ENCODE measurements at places on chromosomes 2 and 18.

GRCh38 chr18:31977270-31977872, 34.4 kb upstream of the TRAPPC8 start:
- DNase-seq = no peak

DNA sequence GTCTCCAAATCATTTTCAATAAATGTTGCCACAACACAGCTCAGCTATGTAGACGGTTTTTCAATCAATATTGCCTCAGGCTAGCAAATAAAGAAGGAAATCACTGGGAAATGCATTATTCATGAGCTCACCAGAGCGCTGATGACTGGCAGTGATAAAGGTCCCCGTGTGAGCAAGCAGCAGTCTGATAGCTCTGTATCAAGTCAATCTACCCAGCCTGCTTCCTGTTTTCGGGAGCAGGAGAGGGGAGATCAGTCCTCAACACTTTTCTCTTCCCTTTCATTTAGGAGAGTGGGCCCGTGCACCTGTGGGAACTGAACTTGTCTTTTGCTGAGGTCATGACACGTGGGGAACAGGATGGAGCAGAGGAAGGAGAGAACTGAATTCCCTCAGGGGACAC, 253.9 kb upstream of the SIX2 start:
- peak; percentile 32 for DNase-seq

GRCh38 chr2:152444448-152444847, 109.5 kb downstream of the FMNL2 start:
- DNase-seq = no peak

DNA sequence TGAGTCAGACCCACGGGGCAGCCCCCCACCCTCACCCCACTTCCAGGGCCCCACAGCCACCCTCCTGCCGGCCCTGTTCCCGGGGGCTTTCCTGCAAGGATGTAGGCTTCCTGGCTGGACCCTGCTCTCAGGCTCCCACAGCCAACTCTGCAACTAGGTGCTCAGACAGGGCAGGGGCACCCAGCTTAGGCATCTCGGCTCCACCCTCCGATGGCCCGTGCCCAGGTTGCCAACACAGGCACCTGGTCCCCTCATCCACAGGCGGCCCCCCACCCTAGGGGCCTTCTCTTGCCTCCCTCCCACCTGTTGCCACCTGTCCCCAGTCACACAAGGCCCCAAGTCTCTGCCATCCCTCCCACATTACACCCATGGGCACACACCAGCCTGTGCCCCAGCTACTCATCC, 34.6 kb downstream of the HS6ST1 start:
- DNase-seq = no peak

DNA sequence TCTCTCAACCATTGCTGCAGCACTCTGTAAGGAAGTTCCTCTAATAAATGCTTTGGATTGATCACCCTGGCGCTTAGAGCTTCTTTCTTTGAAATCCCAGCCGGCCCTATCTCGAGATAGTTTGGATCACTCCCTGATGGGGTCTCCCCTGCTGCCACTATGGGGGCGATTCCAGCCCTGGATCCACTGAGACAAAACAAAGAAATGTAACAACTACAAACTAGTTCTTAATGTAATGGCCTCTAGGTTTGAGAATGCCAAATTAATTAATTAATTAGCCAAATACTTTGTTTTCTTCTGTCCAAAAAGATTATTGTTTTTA, 15.2 kb downstream of the SRSF7 start:
- no peak for DNase-seq

DNA sequence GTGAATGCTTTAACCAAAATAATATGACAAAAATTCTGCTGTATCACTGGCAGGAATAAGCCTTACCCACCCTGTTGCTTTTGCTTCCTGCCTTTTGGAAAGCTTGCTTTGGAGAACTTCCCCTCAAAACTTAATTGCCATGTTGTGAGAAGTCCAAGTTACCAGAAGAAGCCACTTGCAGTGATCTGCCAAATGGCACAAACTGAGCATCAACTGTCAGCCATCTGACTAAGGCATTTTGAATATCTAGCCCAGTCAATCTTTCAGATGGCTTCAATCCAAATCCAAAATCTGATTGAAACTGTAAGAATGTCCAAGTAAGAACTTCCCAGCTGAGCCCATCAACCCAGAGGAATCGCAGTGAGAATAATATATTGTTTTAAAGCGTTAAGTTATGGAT, 216.5 kb upstream of the ZC3H15 start:
- DNase-seq = no peak

DNA sequence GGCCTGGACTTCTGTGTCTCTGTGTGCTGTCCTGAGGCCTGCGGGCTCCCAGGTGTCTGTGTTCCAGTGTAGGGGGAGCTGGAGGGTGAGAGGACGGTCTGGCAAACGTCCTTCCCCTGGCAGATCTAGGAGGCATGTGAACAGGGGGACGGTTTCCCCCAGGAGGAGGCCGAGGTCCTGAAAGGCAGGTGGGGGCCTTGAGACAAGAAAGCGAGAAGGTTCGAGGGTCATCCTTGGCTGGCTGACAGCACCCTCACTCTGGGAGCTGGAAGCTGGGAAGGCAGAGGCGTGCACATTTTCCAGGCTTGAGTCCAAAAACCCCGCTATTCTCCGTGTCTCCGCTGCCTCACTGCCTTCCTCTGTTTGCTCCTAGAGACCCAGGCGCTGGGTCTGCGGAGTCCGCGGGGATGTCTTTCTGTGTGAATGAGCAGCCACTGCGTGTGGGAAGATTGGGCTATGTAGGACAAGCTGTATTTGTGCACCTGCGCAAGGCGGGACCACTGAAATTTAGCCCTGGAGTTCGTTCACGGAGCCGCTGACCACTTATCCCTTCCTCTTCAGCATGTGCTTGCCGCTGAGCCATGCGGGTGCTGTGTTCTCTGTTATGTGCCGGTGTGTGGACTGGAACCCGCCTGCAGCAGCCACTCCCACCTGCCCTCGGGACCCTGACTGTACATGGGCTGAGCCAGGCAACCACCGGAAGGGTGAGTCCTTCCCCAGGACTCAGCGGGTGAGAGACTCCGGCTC, 43.7 kb downstream of the TWIST2 start:
- DNase-seq = no peak

- no peak for DNase-seq
These were observed 131.4 kb upstream of the SIX2 start for GRCh38 chr2:45140675-45141074.

DNA sequence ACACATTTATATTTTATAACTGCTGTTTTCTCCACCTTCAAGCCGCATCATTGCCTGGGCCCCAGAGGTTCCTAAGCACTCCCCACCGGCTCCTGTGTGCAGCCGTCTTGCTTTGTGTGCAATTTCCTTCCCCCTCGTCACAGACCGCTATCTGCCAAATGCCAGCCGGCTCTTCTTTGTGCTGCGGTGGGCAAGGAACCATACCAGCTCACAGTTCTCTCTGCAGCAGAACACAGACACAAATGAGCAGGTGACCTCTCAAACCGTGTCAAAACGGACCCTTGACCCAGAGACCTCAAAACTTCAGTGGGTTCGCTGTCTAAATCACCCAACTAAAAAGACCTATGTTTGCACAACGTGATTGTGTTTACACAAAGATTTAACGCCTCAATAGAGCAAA, 58.2 kb downstream of the KLF7 start:
- no peak for DNase-seq

DNA sequence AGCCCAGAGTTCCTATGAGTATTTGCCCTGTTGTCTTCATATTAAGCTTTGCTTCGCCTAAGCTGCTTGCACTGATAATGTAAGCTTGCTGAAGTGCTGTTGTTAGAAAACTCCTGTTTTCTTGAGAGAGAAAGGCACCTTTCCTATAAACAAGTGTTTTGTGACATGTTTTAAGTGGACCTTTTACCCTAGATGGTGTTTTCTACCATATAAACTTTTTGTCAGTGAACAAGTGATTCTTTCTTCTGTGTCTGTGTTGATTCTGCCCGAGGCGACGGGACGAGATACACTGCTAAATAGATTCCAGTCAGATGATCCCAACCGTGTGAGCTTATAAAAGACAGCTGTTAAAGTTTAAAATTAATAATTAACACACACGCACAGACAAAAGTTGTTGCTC, 24.1 kb downstream of the CABLES1 start:
- no peak for DNase-seq

DNA sequence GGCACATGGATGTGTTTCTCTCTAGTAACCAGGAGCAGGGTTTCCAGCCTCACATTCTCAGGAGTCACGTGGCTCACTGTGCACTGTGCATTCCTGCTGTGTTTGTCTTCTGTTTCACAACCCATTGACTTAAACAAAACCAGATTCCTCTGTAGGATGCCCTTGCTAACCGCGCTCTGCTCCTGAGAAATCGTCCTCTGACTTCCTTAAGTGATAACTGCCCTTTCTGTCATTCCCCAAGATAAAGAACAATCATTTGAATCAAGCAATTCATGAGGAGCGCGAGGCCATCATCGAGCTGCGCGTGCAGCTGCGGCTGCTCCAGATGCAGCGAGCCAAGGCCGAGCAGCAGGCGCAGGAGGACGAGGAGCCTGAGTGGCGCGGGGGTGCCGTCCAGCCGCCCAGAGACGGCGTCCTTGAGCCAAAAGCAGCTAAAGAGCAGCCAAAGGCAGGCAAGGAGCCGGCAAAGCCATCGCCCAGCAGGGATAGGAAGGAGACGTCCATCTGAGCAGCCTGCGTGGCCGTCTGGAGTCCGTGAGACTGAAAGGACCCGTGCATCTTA, 60.2 kb downstream of the RALBP1 start:
- DNase-seq = no peak

DNA sequence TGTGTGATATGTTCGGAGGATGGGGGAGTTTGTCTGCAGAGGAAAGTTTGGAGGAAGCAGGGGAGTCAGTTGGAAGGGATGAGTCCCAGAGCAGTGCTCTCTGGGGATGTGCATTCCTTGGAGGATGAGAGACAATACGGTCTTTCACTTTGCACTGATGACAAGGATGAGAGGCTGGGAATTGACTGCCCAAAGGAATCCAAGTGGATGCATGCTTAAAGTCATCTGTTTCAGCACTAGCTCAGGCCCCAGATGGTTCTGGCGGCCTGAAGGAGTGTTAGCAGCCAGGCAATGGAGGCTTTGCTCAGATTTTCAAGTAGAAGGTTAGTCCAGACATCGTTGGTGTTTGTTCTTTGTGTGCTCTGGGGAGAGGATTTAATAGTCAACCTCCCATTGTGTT, 100.2 kb downstream of the CRIM1 start:
- DNase-seq = no peak

GRCh38 chr2:201218780-201219179, 35.8 kb downstream of the CASP10 start:
- no peak for DNase-seq

DNA sequence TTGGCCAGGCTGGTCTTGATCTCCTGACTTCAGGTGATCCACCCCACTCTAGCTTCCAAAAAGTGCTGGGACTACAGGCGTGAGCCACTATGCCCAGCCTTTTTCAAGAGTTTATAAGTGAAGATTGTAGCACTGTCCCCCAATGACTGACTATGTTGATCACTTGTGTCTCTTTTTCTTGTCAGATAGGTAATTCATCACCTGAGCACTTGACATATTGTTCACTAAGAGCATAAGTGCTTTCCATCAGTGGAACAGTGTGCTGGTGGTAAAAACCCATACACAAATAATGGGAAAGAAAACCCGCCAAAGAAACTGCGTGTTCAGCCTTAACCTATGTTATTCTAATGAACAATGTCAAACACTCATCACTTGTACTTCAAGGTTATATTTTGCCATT, 414.4 kb upstream of the CDH7 start:
- peak; percentile 75 for DNase-seq

- no peak for DNase-seq
These were observed 41.0 kb upstream of the ACSL3 start for GRCh38 chr2:222819722-222820333.

- DNase-seq = no peak
These were observed 251.1 kb upstream of the PIK3C3 start for GRCh38 chr18:41703744-41704530.

DNA sequence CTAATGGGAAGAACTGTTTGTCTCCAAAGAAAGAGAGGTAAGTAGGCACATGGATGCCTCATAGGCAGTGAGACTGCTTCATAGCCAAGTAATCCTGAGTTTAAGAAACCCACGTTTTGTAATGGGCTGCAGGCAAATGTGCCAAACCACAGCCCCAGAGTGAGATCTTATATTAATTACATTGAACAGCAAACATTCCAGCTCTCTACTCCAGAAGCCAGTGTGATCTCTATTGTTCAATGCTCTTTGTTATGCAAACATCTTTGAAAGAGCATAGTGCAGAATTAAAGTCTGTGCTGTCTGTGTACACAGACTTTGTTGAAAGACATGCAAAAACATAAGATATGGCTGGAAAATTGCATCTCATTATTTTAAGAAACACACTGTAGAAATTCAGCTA, 720.8 kb upstream of the REG3G start:
- no peak for DNase-seq

- no peak for DNase-seq
These were observed 91.3 kb downstream of the ZBTB7C start for GRCh38 chr18:48317781-48318381.

DNA sequence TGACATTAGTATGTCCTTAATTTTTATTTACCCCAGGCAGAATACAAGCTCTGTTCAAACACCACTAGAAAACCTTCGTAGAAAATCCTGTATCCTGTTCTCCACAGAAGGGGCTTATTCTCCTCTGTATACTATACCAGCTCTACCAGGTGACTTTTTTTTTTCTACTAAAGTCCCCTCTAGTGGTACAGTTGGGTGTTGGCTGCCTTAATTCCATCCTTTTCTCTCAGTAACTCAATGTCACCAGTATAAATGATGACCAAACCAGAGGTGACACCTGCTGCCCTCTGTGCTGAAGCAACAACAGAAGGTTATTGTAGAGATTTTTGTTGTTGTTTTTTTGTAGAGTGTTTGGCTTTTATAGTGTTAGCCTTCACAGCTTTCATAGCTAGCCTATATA, 1322.0 kb downstream of the LRP1B start:
- DNase-seq = no peak

- no peak for DNase-seq
These were observed 72.4 kb downstream of the TGOLN2 start for GRCh38 chr2:85255456-85255812.

- no peak for DNase-seq
These were observed 22.2 kb downstream of the FAM110C start for GRCh38 chr2:24107-24506.

DNA sequence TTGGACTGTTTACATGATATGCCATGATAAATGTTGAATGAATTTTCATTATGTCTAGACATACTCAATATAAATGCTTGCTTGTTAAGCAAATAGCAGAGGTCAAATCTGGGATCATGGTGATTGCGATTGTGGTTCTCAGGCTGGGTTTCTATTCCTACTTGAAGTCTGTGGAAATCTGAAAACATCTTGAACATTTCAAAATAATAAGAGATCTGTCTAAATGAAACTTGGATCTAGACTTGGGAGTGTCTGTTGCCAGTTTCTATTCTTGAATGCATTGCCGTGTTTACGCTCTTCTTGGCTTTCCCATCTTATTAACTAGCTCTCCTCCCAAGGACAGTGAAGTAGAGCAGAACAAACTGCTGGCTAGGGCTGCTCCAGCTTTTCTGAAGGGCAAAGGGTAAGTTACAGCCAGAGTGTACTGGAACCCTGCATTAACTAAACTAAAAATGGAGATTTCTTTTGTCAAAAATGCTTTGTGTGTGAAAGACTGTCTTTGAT, 127.7 kb downstream of the DTNA start:
- no peak for DNase-seq

- peak; percentile 67 for DNase-seq
These were observed at the start of gene FMNL2 for GRCh38 chr2:152335016-152335725. Gene FMNL2 (plus strand): TSS chr2:152335174.
